CD8-positive, alpha-beta memory T cell (primary cell): ENCODE measurements at places on chromosomes 3 and 15.

DNA sequence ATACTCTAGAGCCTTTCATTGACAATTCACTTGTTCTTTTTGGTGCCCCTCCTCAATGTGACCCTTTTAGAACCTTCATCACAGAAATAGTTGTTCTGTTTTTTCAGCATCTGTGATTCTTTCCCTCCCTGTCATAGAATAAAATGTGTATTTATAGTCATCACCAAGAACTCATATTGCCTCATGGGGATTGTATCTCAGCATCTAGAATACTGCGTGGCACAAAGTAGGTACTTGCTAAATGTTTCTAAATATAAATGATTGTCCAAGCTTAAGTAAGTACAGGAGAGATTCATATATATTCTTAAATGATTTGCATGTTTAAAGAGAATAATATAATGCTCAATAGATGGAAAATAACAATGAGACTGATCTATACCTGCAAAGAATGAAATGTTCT, 190.1 kb downstream of the FNDC3B start:
- no peaks in the 10 kb centered on the region for H3K36me3 ChIP-seq
- H3K4me1 ChIP-seq = no peaks in the 10 kb centered on the region
- H3K27ac ChIP-seq = no peak overlapping the region
- no peak for DNase-seq
- H3K4me3 ChIP-seq = no peak overlapping the region

- no peak for DNase-seq
- H3K4me1 ChIP-seq = no peaks in the 10 kb centered on the region
- H3K36me3 ChIP-seq = no peaks in the 10 kb centered on the region
- no peak overlapping the region for H3K4me3 ChIP-seq
- H3K27ac ChIP-seq = no peak overlapping the region
Observed at GRCh38 chr3:162390891-162391290, 894.3 kb downstream of the OTOL1 start.

DNA sequence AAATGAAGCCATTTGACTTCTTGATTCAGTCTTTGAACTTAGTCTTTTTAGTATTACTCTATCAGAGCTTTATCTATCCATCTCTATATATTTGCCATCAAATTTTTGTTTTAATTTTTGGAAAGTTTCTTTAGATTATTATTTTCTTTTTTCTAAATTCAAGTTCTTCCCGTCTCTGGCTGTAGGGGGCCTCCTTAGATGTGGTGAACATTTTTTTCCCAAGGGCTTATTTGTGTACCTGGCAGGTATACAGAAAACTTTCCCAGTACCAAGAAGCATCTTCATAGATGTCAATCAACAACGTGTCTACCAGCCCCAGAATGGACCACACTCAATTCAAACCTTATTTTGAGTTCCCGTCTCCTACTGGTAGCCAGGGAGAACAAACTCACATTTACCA, 486.8 kb upstream of the CNTN4 start:
- H3K27ac ChIP-seq = no peak overlapping the region
- no peak overlapping the region for H3K4me3 ChIP-seq
- no peak for DNase-seq
- no peaks in the 10 kb centered on the region for H3K4me1 ChIP-seq
- no peaks in the 10 kb centered on the region for H3K36me3 ChIP-seq

DNA sequence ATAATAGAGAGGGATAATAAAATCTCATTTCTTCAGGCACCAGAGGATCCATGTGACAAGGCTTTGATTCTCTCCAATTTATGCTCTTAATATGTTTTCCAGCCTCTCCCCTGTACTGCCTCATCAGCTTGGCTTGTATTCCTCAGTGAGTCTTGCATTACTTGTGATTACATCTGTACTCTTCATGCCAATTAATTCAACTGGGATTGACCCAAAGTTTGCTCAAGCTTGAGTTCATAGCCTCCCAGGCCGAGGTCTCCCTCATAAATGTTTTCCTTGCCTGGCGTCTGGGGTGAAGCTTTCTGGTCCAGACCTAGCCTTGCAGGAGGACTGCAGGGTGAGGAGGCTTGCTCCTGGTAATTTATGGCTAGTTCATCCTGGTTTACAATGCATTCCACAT, 146.9 kb downstream of the CHST2 start:
- H3K4me1 ChIP-seq = no peaks in the 10 kb centered on the region
- no peaks in the 10 kb centered on the region for H3K27me3 ChIP-seq
- no peak for DNase-seq
- H3K4me3 ChIP-seq = no peak overlapping the region
- H3K27ac ChIP-seq = no peak overlapping the region

GRCh38 chr3:172009803-172010202, 29.6 kb upstream of the FNDC3B start:
- DNase-seq = no peak
- H3K27ac ChIP-seq = no peak overlapping the region
- no peaks in the 10 kb centered on the region for H3K27me3 ChIP-seq

- H3K27me3 ChIP-seq = no peaks in the 10 kb centered on the region
- DNase-seq = no peak
- H3K4me3 ChIP-seq = no peak overlapping the region
Observed at GRCh38 chr15:74709011-74709410, 13.2 kb upstream of the EDC3 start.

GRCh38 chr15:75195122-75195765, 6.4 kb upstream of the C15orf39 start:
- no peak overlapping the region for H3K27ac ChIP-seq
- H3K36me3 ChIP-seq = no peaks in the 10 kb centered on the region
- no peak for DNase-seq

DNA sequence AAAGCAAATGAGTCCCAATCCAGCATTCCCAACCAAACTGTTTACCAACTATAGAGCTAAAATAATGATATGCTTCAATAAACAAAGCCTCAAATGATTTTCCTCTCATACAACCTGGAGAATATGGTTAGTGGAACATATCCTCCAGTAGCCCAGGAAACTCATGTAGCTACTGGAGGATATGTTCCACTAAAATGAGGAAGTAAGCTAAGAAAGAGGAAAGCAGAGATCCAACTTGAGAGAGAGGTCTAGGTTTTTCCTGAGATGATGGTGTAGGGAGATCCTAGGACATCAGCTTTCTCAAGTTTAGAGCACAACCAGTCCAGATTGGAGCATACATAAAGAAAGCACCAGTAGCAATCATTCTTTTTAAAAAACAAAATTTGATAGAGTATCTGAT, 44.6 kb upstream of the SLC4A7 start:
- no peak overlapping the region for H3K4me3 ChIP-seq
- peaks cover 4% of the 10 kb centered on the region for H3K4me1 ChIP-seq
- DNase-seq = no peak
- no peak overlapping the region for H3K27ac ChIP-seq
- no peaks in the 10 kb centered on the region for H3K36me3 ChIP-seq

DNA sequence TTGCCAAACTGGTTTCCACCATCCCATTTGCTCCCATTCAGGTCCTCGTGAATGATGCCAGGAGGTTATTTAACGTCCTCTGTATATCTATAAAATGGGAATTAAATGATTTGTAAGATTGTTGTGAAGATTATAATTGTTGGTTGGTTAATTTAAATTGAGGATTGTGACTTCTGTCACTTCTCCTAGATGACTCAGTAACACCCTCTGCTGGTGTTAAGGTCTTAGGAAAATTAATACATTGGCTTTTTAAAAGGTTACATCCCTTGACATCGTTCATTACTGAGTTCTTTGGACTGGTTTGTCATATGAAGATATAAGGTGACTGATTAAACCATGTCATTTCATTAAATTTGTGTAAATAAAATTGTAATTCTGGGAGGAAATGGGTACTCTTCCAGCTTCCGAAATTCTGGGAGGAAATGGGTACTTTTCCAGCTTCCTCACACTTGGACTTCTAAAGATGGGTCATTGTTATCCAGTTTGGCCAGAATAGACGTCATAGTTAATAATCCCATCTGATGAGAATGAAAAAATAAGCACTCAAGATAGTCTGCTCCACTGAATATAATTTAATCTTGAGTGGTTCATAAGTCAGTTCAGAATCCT, 33.3 kb upstream of the PAQR5 start:
- no peaks in the 10 kb centered on the region for H3K36me3 ChIP-seq
- H3K4me3 ChIP-seq = no peak overlapping the region
- DNase-seq = no peak
- no peak overlapping the region for H3K27ac ChIP-seq
- H3K4me1 ChIP-seq = no peaks in the 10 kb centered on the region
- H3K27me3 ChIP-seq = no peaks in the 10 kb centered on the region

GRCh38 chr15:80455668-80456442, 51.7 kb downstream of the ARNT2 start:
- peak; percentile 24 for DNase-seq
- H3K27me3 ChIP-seq = no peaks in the 10 kb centered on the region
- no peaks in the 10 kb centered on the region for H3K4me1 ChIP-seq
- H3K27ac ChIP-seq = no peak overlapping the region
- no peaks in the 10 kb centered on the region for H3K36me3 ChIP-seq

DNA sequence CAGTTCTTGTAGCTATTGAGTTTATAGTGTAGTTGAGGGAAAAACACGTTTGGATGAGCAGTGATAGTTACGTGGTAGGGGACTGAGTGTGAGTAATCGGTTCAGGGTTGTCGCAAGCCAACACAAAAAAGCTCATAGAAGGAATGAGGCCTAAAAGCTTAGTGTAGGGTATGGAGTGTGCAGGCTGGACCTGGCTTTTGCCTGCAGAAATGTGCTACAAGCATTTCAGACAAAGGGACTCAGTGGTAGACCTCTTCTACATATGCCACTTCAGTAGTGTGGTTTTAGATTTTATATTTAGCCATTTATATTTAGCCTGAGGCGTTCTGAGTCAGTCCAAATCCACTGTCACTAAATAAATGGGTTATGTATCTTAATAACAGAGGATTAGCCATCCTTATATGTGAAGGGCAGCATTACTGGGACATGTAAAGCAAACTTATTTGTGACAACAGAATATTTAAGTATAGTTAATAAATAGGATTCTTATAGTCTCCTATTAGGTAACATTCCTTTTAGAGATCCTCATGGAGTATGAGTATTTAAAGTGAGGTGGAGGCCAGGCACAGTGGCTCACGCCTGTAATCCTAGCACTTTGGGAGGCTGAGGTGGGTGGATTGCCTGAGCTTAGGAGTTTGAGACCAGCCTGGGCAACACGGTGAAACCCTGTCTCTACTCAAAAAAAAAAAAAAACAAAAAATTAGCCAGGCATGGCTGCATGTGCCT, 21.8 kb downstream of the ATP2C1 start:
- no peak for DNase-seq
- H3K36me3 ChIP-seq = no peaks in the 10 kb centered on the region
- peaks cover 9% of the 10 kb centered on the region for H3K4me1 ChIP-seq
- no peaks in the 10 kb centered on the region for H3K27me3 ChIP-seq
- H3K4me3 ChIP-seq = no peak overlapping the region

- H3K36me3 ChIP-seq = no peaks in the 10 kb centered on the region
- H3K27ac ChIP-seq = no peak overlapping the region
- H3K4me3 ChIP-seq = no peak overlapping the region
- H3K4me1 ChIP-seq = no peaks in the 10 kb centered on the region
- DNase-seq = no peak
Observed at GRCh38 chr3:164730815-164731360, 347.4 kb downstream of the SI start.

DNA sequence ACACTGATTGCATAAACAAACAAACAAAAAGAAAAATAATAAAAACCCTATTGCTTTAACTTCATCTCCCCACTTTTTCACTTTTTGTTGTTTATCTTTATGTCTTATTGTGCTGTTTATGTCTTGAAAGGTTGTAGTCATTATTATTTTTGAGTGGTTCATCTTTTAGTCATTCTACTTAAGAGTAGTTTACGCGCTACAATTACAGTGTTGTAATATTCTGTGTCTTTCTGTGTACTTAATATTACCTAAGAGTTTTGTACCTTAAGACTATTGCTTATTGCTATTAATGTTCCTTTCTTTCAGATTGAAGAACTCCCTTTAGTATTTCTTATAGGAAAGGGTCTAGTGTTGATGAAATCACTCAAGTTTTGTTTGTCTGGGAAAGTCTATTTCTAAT, 28.1 kb downstream of the TM4SF18 start:
- no peak for DNase-seq
- H3K27ac ChIP-seq = no peak overlapping the region
- H3K36me3 ChIP-seq = no peaks in the 10 kb centered on the region

- no peaks in the 10 kb centered on the region for H3K36me3 ChIP-seq
- H3K4me1 ChIP-seq = no peaks in the 10 kb centered on the region
- no peak for DNase-seq
- H3K4me3 ChIP-seq = no peak overlapping the region
Observed at GRCh38 chr3:923161-923910, 169.5 kb upstream of the CNTN6 start.

- no peaks in the 10 kb centered on the region for H3K36me3 ChIP-seq
- DNase-seq = no peak
- H3K27ac ChIP-seq = no peak overlapping the region
- H3K27me3 ChIP-seq = no peaks in the 10 kb centered on the region
- H3K4me3 ChIP-seq = no peak overlapping the region
Observed at GRCh38 chr15:54289590-54290136, 311.4 kb downstream of the UNC13C start.

- no peaks in the 10 kb centered on the region for H3K4me1 ChIP-seq
- H3K27me3 ChIP-seq = peaks cover 4% of the 10 kb centered on the region
- no peak for DNase-seq
- H3K36me3 ChIP-seq = no peaks in the 10 kb centered on the region
- H3K4me3 ChIP-seq = no peak overlapping the region
- no peak overlapping the region for H3K27ac ChIP-seq
Observed at GRCh38 chr3:8529181-8529637, 27.6 kb downstream of the LMCD1 start.

DNA sequence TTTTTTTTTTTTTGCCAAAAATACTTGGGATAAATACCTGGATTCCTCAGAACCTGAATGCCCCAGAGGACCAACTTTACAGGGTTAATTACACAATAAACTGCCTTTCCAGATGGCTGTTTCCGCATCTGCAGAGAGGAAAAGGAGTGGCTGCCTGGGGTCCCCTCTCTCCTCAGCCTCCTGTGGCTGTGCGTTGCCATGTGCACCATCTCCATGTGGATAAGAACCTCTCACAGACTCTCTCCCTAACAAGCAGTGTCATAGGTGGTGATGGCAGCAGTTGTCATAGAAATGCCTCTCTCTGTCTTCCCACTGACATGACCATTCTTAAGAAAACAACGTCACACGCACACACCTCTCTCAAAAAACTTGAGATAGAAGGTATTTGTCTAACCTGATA, 179.4 kb downstream of the RPLP1 start:
- H3K4me1 ChIP-seq = no peaks in the 10 kb centered on the region
- no peaks in the 10 kb centered on the region for H3K27me3 ChIP-seq
- no peak overlapping the region for H3K27ac ChIP-seq

DNA sequence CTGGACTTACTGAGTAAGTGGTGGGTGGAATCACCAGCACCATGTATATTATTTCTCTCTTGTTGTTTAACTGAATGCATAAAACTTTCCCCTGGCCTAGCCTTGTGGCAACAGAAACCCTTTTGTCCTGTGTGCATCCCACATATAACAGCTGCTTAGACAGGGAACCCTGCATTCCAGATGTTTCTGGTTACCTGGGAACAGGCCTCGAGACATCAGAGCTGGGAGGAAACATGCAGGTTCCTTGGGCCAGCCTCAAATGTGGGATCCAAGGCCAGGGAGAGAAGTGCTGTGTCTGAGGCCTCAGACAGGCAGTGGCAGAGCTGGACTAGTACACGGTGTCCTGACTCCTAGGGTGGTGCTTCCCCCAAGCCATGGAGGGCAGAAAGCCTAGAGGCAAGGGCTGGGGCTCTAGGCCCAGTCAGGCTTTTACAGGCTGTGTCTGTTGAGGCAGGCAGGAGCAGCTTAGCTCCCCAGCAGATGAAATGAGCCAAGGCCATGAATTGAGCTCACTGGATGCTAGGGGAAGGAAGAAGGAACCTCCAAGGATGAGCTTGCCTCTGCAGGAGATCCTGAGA, 57.7 kb downstream of the ITGA11 start:
- H3K36me3 ChIP-seq = no peaks in the 10 kb centered on the region
- H3K4me1 ChIP-seq = no peaks in the 10 kb centered on the region
- H3K4me3 ChIP-seq = no peak overlapping the region
- no peak overlapping the region for H3K27ac ChIP-seq
- H3K27me3 ChIP-seq = no peaks in the 10 kb centered on the region
